MCF 10A (cell line): ENCODE measurements at places on chromosomes 12 and 14. TPM values are rescaled to one million over a fixed set of nuclear protein-coding genes. Genes with fewer than 3 reads are reported as not detected.
A peak's percentile ranks its signal among the peaks of the same experiment; 100 is the strongest.

- no peak for DNase-seq
Observed at GRCh38 chr14:68254669-68255527, 435.3 kb downstream of the RAD51B start.

The DDX54 gene
- total RNA-seq, result 67.3 and 75.8 TPM in 2 replicates

DNA sequence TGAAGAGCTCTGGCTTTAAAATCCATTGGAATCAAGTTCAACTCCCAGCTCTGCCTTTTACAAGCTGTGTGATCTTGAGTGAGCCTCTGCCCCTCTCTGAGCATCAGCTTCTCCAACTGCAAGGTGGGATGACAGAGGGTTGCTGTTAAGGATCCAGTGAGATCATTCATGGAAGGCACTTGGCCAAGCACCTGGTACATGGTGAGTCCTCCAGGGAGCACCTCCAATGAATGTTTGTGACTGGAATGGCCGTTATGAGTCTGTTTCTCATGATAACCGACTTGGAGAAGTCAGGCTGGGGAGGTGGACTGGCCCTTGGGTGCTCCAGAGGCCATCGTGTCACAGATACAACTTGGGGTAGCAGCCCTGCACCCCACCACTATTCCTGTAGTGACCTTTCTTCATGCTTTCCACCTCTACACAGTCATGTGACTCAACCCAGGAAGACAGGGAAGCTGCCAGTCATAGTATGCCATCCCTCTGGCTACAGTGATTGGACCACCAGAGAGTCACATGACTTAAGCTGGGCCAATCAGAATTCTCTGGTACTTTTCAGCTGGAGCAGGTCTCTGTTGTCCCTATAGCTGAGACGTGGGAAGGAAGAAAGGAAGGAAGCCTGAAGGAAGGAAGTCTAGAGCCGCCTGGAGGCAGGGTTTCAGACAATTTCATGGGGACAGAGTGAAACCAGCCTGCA is 146.5 kb upstream of the MYL2 start:
- DNase-seq, result peak; percentile 47

- no peak for DNase-seq
Observed at GRCh38 chr14:26377150-26377549, 220.7 kb downstream of the NOVA1 start.

The KTN1 gene
- total RNA-seq, result 165 and 180 TPM in 2 replicates

DNA sequence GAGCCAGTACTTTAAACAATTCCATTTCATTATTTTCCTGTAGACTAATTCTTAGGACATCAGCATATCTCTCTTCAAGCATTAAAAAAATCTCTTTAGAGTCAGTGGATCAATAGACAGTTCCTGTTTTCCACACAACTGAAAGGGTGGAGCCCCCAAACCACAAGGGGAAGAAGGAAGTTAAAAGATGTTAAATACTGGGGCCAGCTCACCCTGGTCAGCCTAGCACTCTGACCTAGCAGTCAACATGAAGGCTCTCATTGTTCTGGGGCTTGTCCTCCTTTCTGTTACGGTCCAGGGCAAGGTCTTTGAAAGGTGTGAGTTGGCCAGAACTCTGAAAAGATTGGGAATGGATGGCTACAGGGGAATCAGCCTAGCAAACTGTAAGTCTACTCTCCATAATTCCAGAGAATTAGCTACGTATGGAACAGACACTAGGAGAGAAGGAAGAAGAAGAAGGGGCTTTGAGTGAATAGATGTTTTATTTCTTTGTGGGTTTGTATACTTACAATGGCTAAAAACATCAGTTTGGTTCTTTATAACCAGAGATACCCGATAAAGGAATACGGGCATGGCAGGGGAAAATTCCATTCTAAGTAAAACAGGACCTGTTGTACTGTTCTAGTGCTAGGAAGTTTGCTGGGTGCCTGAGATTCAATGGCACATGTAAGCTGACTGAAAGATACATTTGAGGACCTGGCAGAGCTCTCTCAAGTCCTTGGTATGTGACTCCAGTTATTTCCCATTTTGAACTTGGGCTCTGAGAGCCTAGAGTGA is at the start of gene LYZ:
LYZ (plus strand) TSS at position 220 of the 777 bp plus-strand sequence; CDS start at position 248, 28 bp downstream.
- no peak for DNase-seq

DNA sequence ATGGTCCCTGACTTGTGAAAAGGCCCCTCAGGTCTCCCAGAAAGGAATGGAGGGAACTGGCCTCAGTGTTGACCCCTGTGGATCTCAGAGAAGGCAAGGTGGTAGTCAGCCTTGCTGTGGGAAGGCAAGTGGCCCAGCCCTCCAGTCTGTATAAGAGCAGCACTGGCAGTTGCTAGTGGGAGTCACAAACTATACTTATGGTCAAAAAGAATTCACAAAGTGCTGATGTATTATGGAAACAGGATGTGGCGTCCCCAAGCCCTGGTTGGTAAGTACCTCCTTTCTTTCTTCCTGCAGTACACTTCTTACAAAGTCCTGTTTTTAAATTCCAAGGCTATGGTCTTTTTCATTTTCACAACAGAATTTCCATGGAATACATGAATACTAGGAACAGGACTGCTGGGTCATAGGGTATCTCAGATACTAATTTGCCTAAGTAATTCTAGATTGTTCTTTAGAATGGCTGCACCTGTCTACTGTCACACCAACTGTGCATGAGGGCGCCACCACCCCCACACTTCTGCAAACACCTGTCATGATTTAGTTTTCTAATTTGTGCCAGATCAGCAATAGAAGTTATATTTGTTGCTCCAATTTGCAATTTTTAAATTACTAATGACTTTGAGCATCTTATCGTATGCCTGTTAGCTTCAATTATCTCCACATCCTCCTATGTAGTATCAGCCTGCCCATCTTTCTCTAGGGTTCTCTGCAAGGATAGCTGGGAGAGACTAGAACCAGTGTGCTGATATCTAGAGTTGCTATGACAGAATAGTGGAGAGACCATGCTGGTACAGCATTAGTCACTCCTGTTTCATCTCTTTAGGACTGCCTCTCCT is 40.7 kb upstream of the TMEM263 start:
- DNase-seq, result no peak

DNA sequence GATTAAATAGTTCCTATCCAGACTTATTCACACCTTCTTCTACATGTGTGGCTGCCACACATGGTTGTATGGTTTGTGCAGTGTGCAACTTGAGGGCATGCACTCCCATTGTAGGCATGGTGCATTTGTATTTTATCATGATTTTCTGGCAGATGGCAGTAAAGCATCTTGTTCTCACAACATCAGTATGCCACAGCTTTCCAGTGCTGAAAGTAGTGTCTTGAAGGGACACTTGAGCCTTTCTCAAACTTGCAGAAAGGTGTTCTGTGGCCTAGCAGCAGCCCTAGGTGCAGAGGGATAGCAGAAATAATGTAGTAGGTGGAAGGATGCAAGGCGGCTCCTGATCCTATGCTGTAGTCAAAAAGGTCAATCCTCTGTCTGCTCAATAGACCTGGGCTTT is 72.9 kb downstream of the LMNTD1 start:
- no peak for DNase-seq

- DNase-seq, result peak; percentile 53
Observed at GRCh38 chr12:100229036-100229635, 28.5 kb downstream of the ACTR6 start.

The NRXN3 gene
- total RNA-seq, result not detected in 2 replicates

The LRTM2 gene
- not detected in 2 replicates for total RNA-seq

The POLE2 gene
- total RNA-seq, result 1.9 and 3.8 TPM in 2 replicates

GRCh38 chr14:97468220-97468619 is 671.0 kb downstream of the VRK1 start:
- DNase-seq, result no peak

GRCh38 chr12:4445156-4446101 is at the start of gene FGF6:
FGF6 (minus strand) TSS chr12:4445815; CDS start chr12:4445570, 245 bp downstream.
- no peak for DNase-seq

DNA sequence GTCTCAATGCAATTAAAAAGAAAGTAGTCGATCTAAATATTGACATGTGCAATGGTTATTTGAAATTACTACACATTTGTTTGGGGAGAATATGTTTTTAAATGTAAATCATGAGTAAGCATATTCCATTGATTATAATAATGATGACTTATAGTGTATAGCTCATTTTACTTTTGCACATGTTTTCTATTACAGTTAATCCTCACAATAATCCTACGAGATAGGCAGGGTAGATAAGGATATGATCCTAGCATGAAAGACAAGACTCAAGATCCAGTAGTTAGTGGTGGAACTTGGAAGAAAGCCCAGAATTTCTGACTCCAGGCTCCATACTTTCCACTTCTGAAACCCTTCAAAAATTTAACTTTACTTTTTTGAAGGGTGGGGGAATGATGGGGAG is 94.0 kb downstream of the NAV3 start:
- DNase-seq, result no peak

- DNase-seq, result no peak
Observed at GRCh38 chr12:118238888-118239287, 103.0 kb downstream of the PEBP1 start.

- DNase-seq, result no peak
Observed at GRCh38 chr14:101922866-101923265, 41.5 kb upstream of the DYNC1H1 start.
